Hepatocyte (in vitro differentiated cells): ENCODE measurements at places on chromosomes 5 and 9. TPM values are rescaled to one million over a fixed set of nuclear protein-coding genes. Genes with fewer than 3 reads are reported as not detected.
A peak's percentile ranks its signal among the peaks of the same experiment; 100 is the strongest.

DNA sequence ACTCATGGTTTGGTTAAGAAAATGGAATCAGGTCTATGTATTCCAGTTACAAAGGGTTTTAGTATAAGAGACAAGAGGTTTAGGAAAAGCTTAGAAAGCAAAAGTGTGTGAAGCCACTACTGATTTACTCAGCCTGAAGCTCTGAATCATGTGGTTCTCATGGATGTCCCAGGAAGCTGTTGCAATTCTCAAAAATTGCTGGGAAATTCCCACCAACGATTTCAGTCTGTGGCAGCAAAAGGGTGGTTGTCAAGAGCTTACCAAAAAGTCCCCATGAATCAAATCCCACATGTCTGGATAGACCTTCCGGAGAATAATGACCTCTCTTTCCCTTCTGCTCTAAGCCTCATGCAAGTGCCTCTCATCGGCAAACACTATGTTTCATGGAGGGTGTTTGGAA is 929.9 kb downstream of the TLE4 start:
- H3K4me3 ChIP-seq: no peak overlapping the region
- H3K4me1 ChIP-seq: peaks cover 8% of the 10 kb centered on the region
- no peaks in the 10 kb centered on the region for H3K27me3 ChIP-seq
- no peaks in the 10 kb centered on the region for H3K36me3 ChIP-seq
- no peak overlapping the region for H3K27ac ChIP-seq

DNA sequence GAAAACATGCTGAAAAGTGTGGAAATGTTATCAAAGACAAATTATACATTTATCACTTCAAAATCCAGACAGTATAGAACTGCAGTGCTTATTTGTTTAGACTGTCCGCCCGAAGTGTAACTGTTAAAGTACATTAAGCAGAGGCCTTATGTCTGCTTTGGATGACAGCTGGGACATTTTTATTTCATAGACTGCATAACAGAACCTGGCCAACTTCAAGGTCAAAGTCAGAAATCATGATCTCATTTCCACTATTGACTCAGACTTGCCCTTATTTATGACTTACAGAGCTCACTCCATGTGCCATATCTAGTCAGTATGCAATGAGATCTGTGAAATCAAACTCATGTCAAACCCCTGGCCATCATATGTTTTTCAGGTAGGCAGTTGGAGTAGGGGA is 87.7 kb downstream of the RAB3C start:
- peaks cover 7% of the 10 kb centered on the region for H3K4me1 ChIP-seq
- H3K4me3 ChIP-seq: no peak overlapping the region
- H3K27ac ChIP-seq: no peak overlapping the region
- no peak for DNase-seq
- H3K27me3 ChIP-seq: no peaks in the 10 kb centered on the region
- no peaks in the 10 kb centered on the region for H3K36me3 ChIP-seq

DNA sequence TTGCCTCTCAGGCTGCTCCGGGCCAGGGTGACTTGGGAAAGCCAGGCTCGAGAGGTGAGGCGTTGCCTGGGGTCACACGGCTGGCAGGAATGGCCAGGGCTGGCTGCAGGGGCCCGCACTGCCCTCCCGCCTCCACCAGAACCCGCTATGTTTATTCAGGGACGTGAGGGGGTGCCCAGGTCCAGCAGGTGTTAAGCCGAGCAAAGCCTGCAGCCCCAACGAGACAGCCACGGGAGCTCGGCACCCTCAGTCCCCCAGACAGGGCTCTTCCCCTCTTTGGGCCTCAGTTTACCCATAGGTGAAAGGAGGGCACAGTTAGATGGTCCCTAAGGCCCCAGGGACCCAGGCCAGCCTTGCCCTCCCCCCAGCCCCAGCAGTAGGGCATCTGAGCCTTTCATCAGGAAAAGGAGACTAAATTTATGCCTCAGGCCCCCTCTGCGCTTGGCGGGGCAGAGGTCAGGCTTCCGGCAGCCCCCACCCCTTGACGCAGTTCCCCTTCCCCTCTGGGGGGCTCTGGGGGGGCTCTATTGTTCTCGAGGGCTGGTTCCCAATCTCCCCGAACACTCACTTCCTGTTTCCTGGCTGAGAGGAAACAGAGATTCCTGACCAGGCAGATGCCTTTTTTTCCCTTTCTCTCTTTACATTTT is 7.1 kb upstream of the EGFL7 start:
- no peaks in the 10 kb centered on the region for H3K27me3 ChIP-seq
- no peaks in the 10 kb centered on the region for H3K36me3 ChIP-seq
- no peak overlapping the region for H3K4me3 ChIP-seq
- no peaks in the 10 kb centered on the region for H3K4me1 ChIP-seq
- DNase-seq: no peak

- H3K36me3 ChIP-seq: no peaks in the 10 kb centered on the region
- no peak overlapping the region for H3K4me3 ChIP-seq
- H3K27me3 ChIP-seq: no peaks in the 10 kb centered on the region
- no peak overlapping the region for H3K27ac ChIP-seq
- peaks cover 23% of the 10 kb centered on the region for H3K4me1 ChIP-seq
- no peak for DNase-seq
Observed at GRCh38 chr9:134210908-134211810, 46.8 kb upstream of the RNU6ATAC start.

GRCh38 chr5:34847056-34847455 is 8.1 kb downstream of the TTC23L start:
- no peaks in the 10 kb centered on the region for H3K36me3 ChIP-seq
- no peak overlapping the region for H3K27ac ChIP-seq
- no peak overlapping the region for H3K4me3 ChIP-seq
- no peak for DNase-seq
- H3K27me3 ChIP-seq: no peaks in the 10 kb centered on the region

- H3K36me3 ChIP-seq: no peaks in the 10 kb centered on the region
- peak; percentile 75 for DNase-seq
Observed at GRCh38 chr5:173618927-173619519, 2.6 kb upstream of the BOD1 start.

- H3K27ac ChIP-seq: peak overlapping the region; percentile 61
- no peaks in the 10 kb centered on the region for H3K36me3 ChIP-seq
- H3K4me3 ChIP-seq: no peak overlapping the region
- H3K27me3 ChIP-seq: no peaks in the 10 kb centered on the region
Observed at GRCh38 chr5:131671409-131671808, 36.4 kb upstream of the RAPGEF6 start.

- no peaks in the 10 kb centered on the region for H3K27me3 ChIP-seq
- peak overlapping the region; percentile 70 for H3K27ac ChIP-seq
- no peaks in the 10 kb centered on the region for H3K36me3 ChIP-seq
- no peak for DNase-seq
- peaks cover 5% of the 10 kb centered on the region for H3K4me1 ChIP-seq
Observed at GRCh38 chr5:95969651-95970358, 8.2 kb upstream of the ELL2 start.

- no peaks in the 10 kb centered on the region for H3K4me1 ChIP-seq
- H3K27me3 ChIP-seq: no peaks in the 10 kb centered on the region
- H3K36me3 ChIP-seq: no peaks in the 10 kb centered on the region
- no peak overlapping the region for H3K27ac ChIP-seq
Observed at GRCh38 chr9:21110708-21111576, 30.7 kb downstream of the IFNW1 start.

GRCh38 chr5:123559434-123559775 is 47.4 kb downstream of the CSNK1G3 start:
- no peak overlapping the region for H3K4me3 ChIP-seq
- no peaks in the 10 kb centered on the region for H3K27me3 ChIP-seq
- no peaks in the 10 kb centered on the region for H3K4me1 ChIP-seq
- H3K27ac ChIP-seq: no peak overlapping the region
- no peak for DNase-seq

DNA sequence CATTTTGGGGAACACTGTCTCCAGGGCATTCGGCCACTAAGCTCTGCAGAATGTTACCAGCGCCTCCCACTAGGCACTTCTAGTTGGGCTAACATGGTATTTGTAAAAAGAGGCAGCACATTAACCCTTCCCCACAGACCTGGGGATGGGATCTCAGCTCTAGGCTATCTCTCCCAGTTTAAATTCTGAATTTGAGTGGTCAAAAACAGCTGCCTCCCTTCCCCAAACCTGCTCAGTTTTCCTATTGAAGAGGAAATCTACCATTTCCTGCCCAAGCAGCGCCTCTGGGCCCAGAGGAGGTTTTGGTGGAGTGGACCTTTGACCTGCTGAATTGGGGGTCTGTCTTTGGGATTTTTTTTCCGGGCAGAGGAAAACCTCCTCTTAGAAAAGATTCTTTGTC is 53.2 kb downstream of the ENC1 start:
- H3K4me1 ChIP-seq: peaks cover 17% of the 10 kb centered on the region
- DNase-seq: no peak
- H3K27me3 ChIP-seq: no peaks in the 10 kb centered on the region
- no peaks in the 10 kb centered on the region for H3K36me3 ChIP-seq
- no peak overlapping the region for H3K4me3 ChIP-seq

- H3K27me3 ChIP-seq: no peaks in the 10 kb centered on the region
- DNase-seq: no peak
- H3K27ac ChIP-seq: no peak overlapping the region
- no peak overlapping the region for H3K4me3 ChIP-seq
- no peaks in the 10 kb centered on the region for H3K36me3 ChIP-seq
Observed at GRCh38 chr5:97550164-97550563, 367.1 kb upstream of the RIOK2 start.

DNA sequence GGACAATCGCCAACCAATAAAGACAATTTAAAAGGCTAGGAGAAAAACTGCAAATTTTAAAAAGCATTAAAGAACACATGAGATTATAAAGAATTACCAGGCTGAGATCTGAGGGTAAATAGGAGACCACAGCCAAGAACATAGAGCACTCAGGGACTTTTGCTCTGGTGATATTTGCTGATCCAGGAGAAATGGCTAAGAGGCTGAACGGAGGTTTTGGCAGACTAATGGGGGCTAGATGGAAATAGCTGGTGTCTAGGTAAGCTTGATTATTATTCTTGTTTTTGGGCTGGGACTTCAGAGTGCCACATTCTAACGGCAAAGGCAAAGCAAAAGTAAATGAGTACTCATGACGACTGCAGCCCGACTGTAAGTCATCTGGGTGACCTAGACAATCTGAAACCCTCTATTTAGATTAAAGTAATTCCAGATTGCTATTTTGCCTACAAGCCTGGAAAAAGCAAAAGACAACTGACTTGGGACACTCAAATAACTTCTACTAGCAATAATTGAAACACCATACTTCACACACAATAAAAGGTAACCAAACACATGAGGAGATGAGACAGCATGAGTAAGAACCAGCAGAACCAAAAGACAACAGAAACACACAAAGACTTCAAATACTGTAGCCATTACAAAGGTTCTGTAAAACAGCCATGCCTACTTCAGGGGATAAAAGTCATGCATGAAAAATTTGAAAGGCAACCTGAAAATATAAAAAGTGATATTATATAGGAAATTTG is 68.8 kb downstream of the JAKMIP2 start:
- no peak overlapping the region for H3K4me3 ChIP-seq
- DNase-seq: no peak
- peaks cover 3% of the 10 kb centered on the region for H3K4me1 ChIP-seq
- H3K27me3 ChIP-seq: no peaks in the 10 kb centered on the region

GRCh38 chr5:100667161-100667630 is 132.0 kb downstream of the FAM174A start:
- no peaks in the 10 kb centered on the region for H3K4me1 ChIP-seq
- H3K36me3 ChIP-seq: no peaks in the 10 kb centered on the region
- no peak overlapping the region for H3K27ac ChIP-seq
- no peaks in the 10 kb centered on the region for H3K27me3 ChIP-seq
- H3K4me3 ChIP-seq: no peak overlapping the region

DNA sequence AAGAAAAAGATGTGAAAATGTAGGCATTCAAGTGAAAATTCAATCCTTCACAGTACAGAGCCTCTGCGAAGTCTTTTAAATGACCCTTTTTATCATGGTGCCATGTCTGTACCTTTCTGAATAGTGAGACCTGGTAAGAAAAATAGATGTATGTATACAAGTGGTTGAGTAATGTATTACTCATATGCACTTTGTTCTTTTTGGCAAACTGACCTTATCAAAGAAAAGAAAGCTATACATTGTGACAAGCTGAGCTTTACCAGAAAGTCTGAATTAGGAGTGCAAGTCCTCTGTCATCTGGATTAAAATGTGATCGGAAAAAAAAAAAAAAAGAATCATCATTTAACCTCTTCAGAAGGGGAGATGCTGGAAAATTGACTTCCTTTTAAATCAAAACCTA is 356.4 kb upstream of the CCNH start:
- no peak overlapping the region for H3K27ac ChIP-seq
- no peaks in the 10 kb centered on the region for H3K4me1 ChIP-seq
- no peak overlapping the region for H3K4me3 ChIP-seq
- no peaks in the 10 kb centered on the region for H3K36me3 ChIP-seq
- peaks cover 11% of the 10 kb centered on the region for H3K27me3 ChIP-seq
- no peak for DNase-seq

DNA sequence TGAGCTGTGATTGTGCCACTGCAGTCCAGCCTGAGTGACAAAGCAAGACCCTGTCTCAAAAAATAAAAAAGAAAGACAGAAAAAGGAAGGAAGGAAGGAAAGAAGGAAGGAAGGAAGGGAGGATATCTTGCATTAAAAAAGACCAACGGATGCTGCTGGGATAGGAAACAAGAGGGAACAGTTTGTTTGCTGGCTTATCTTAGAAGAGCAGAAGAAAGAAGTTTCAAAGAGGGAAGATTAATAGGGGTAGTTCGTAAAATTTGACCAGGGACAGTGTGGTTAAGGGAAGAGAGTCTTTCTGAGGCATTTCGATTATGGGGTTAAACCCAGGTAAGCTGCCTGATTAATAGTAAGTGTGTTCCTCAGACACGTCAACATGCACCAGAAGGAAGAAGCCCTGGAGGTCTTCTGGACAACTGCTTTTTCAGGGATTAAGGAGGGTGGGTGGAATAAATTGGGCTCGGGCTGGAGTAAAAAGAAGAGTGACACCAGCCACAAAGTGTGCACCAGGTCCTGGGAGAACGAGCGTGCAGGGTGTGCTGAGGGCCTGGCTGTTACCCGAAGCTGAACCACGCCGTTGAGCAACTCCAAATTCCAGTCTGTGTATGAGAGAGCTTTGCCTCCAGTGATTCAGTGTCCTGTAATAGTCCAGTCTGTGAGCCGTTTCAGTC is 24.8 kb downstream of the FYB1 start:
- H3K4me3 ChIP-seq: no peak overlapping the region
- no peaks in the 10 kb centered on the region for H3K27me3 ChIP-seq
- H3K4me1 ChIP-seq: peaks cover 5% of the 10 kb centered on the region
- peak; percentile 58 for DNase-seq

Gene PTGER4
- 1.4 and 7.1 TPM in 2 replicates for total RNA-seq

Gene SPINK7
- total RNA-seq: not detected in 2 replicates

Gene ZBTB43
- total RNA-seq: 13.7 and 16.4 TPM in 2 replicates

Gene FOXD4L5
- 0.04 TPM in 1 of 2 replicates, not detected in the other for total RNA-seq

Gene SNCB
- total RNA-seq: not detected in 2 replicates

Gene RANBP17
- total RNA-seq: 17.1 and 20.0 TPM in 2 replicates

Gene RLN2
- total RNA-seq: 0.87 TPM in 1 of 2 replicates, not detected in the other

Gene ZNF366
- total RNA-seq: 0.20 and 2.5 TPM in 2 replicates

Gene TMEM232
- 2.4 TPM in 2 replicates for total RNA-seq

Gene FOXD4L6
- total RNA-seq: not detected in 2 replicates

Gene CORO2A
- total RNA-seq: 24.6 and 27.1 TPM in 2 replicates
